ENCODE measurements at places on chromosomes 6 and 20.

DNA sequence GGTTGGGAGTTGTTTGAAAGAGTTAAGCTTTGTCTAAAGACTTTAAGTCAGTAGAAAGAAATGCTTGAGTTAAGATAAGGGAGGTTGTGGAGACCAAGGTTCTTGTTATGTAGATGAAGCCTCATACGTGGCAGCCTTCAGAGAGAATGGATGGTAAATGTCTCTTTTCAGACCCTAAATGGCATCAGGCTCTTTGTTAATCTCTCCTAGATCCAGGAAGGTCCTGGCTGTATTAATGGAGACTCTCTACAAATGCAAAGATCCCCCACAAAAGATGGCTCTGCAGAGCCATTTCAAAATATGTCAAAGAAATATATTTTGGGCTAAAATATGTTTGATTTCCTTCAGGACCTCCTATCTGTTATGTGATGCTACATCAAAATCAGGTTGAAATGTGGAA is 161.6 kb downstream of the ADAT2 start:
- no peak overlapping the region for H3K4me3 ChIP-seq
- H3K27me3 ChIP-seq: no peaks in the 10 kb centered on the region
- H3K4me1 ChIP-seq: no peaks in the 10 kb centered on the region
- no peaks in the 10 kb centered on the region for H3K36me3 ChIP-seq
- H3K27ac ChIP-seq: no peak overlapping the region

- peak overlapping the region; percentile 97 for H3K27ac ChIP-seq
- peaks cover 3% of the 10 kb centered on the region for H3K36me3 ChIP-seq
These were observed 9.5 kb downstream of the NCR2 start for GRCh38 chr6:41344876-41345275.

DNA sequence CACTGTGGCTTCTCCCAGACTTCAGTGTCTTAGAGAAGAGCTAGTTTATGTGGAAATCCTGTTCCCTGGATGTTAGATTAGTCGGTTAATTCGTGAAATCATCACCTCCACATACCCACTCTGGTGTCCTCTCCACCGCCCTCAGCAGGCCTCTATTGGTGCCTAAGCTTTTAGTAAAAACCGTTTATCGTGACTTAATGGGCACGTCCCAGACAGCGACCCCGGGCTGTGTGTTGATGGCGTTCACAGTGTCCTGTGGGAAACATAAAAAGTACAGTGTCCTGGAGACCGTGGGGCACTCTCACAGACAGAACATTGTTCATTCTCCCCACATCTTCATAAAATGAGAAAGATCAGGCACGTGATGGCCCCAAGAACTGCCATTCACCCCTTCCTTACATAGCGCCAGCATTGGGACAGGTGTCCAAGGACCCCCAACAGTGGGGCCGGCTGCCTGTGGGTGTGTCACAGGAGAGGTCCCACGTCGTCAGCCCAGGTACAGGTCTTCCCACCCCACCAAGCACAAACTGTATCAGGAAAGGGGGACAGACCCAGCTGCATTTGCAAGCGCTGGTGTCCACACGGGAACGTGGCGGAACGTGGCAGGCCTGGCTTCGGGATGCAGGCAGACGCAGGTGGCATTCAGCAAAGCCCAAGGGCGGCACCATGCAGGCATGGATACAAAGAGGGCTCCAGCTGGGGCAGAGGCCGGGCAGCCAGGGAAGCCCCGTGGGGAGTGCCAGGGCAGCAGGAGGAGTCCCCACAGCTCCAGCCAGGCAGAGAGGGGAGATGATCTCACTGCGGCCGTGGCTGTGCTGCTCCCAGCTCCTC is 237.7 kb downstream of the DLL1 start:
- no peak overlapping the region for H3K4me3 ChIP-seq
- H3K36me3 ChIP-seq: peaks cover 3% of the 10 kb centered on the region
- H3K27ac ChIP-seq: peak overlapping the region; percentile 78
- DNase-seq: no peak
- no peaks in the 10 kb centered on the region for H3K4me1 ChIP-seq

DNA sequence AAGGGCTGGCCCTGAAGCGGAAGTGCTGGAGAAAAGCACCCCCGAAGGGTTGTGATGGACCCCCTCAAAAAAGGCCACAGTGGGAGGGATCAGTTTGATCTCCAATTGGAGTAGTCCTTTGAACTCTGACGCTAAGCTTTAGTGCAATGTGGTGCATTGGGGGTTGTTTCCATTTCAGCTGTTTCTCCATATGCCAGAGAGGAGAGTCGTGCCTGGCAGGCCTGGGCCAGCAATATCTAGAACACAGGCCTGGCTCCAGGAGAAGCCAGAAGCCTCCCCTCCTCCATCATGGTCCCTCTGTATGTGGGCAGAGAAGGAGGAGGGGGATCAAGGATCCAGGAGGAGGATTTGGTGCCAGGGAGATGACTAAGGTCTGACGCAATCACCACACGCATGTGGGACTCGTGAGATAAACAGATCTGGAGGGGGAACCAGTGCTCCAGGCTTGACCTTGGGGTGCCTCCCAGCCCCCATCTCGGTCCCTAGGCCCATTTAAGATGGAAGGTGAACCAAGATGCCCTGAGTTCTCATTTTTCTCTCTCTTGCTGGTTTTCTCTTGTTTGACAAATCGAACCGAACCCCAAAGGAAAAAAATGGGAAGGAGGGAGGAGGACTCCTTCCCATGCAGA is 517.4 kb upstream of the JARID2 start:
- peaks cover 20% of the 10 kb centered on the region for H3K4me1 ChIP-seq
- no peaks in the 10 kb centered on the region for H3K27me3 ChIP-seq
- H3K27ac ChIP-seq: no peak overlapping the region
- H3K36me3 ChIP-seq: no peaks in the 10 kb centered on the region
- DNase-seq: no peak

DNA sequence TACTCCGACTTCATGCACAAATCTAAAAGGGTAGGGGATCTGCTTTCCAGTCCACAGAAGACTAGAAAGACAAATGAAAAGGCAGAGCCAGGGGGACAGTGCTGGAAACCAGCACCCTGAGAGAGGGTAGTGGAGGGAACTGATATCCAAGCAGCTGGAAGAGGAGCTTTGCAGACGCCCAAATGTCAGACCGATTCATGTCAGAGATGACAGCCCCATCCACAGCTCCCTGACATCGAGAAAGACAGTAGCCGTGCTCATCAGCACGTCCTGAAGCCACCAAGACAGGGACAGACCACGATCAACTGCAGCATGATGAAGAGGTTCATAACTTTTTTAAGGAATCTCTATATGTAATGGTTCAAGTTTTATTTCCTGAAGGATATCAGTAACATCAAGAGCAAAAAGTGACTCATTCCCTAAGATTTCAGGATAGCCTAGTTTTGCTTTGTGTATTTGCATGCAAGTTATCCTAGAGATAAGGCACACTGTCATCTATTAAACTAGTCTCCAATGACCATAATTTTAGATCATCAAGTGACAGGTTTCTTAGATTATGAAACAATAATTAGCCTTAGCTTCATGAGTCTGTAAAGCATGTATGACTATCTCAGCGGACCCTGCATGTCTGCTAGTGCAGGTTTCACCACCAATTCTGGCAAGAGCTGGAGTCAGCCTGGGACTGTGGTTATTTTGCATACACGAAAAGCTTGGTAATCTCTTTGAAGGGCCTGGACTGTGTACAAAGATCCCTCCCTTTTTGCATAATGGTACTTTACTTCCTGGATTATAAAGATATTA is 43.0 kb downstream of the PRDM1 start:
- peaks cover 4% of the 10 kb centered on the region for H3K36me3 ChIP-seq
- no peak overlapping the region for H3K4me3 ChIP-seq
- H3K4me1 ChIP-seq: peaks cover 27% of the 10 kb centered on the region
- DNase-seq: no peak
- H3K27me3 ChIP-seq: no peaks in the 10 kb centered on the region
